ENCODE measurements at places on chromosomes 4 and X.
A peak's percentile ranks its signal among the peaks of the same experiment; 100 is the strongest.

GRCh38 chrX:47502316-47503125 is 19.5 kb upstream of the ZNF41 start:
- DNase-seq, result peak; percentile 40

- DNase-seq, result no peak
Observed at GRCh38 chr4:100986360-100986868, 360.9 kb downstream of the PPP3CA start.

- no peak for DNase-seq
Observed at GRCh38 chr4:54094451-54094850, 5.5 kb upstream of the GSX2 start.

DNA sequence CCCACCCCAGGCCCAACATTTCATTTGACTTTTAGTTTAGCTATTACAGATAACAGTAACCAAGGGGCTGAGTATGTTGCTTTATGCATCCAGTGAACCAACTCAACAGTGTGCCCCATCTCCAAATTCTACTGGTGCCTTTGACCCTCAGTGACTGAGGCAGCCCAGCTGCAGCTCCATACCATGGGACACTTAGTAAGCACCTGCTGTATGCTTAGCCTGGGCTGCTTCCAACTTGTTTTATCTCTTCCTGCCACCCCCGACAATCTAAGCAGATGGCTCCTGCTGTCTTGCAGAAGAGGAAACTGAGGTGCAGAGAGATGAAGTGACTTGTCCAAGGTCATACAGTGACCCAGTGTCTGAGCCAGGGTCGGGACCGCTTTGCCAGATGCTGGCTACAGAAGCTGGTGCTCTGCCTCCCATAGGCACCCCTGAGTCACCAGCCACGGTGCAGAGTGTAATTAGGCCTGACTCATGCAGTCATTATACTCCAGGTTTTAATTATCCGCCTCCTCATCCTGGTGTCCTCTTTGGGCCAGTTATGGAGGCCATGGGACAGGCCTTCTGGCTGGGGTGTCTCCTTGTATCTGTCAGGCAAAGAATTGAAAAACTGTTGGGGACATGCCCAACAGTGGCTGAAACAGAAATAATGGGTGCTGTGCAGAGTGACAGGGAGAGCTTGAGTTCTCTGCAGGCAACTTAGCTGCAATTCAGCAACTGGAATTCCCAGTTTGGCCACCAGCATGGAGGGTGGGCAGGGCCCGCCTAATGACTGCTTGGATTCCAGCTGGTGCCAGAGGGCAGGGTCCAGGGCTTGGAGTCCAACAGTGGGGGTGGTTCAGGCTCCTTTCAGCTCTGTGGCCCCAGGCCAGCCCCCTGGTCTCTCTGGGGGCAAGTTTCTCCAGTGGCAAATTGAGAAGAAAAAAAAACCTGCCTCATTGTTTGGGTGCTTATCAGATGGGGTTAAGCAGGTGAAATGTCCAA is 8.2 kb upstream of the GPR78 start:
- no peak for DNase-seq

- DNase-seq, result no peak
Observed at GRCh38 chr4:75629239-75629638, 1.1 kb downstream of the CDKL2 start.

GRCh38 chr4:10267066-10267465 is 150.5 kb upstream of the WDR1 start:
- DNase-seq, result no peak

DNA sequence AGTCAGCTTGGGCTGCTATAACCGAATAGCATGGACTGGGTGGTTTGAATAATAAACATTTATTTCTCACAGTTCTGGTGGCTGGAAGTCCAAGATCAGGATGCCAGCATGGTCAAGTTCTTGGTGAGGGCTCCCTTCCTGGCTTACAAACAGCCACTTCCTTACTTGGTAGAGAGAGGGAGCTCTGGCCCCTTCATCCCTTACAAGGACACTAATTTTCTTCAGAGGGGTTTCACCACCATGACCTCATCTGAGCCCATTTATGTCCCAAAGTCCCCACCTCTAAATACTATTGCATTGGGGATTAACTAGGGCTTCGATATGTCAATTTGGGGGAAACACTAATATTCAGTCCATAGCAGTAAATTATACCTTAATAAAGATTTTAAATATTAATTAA is 61.8 kb downstream of the CLNK start:
- DNase-seq, result no peak

- DNase-seq, result no peak
Observed at GRCh38 chr4:15194520-15194919, 192.2 kb downstream of the CPEB2 start.

Measured in osteocyte (in vitro differentiated cells).